T-helper 9 cell (primary cell): ENCODE measurements at places on chromosomes 12 and 14.

- no peak for DNase-seq
These were observed 186.3 kb upstream of the CLEC14A start for GRCh38 chr14:38442208-38442607.

DNA sequence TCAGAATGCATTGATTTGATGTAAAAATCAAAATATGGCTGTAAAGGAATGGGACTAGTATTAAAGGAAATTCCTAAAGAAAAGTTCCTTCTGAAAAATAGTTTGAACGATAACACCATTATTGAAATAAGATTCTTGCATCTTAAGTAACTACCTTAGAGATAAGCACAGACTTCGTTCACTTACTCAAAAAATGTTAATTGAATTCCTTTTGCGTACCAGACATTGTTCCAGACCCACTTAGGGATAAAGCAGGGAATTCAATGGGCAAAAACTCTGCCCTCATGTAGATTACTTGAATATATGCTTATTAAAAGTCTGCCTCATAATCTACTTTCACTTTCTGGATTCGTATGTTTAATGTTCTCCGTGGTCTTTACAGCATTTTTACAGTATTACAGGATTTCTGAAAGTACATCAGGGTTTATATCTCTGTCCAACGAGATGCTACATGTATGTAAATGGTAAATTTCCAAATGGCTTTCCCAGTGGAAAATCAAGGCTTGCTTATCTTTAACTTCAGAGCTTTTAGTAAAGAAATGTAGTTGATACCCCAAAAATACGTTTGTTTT lies 213.7 kb downstream of the GXYLT1 start:
- DNase-seq = no peak

- no peak for DNase-seq
These were observed 8.3 kb downstream of the YLPM1 start for GRCh38 chr14:74771399-74771798.

DNA sequence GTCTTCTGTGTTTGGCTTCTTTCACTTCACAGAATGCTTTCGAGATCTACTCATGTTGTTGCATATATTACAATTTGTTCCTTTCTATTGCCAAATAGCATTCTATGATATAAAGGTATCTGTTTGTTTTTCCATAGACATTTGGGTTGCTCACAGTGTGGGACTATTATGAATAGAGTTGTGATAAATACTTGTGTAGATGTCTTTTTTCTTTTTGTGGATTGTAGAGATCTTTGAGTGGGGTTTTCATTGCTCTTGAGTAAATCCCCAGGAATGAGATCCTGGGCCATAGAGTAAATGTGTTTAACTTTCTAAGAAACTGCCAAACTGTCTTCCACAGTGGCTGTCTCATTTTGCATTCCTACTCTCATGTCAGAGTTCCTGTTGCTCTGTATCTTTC lies 24.9 kb upstream of the CEBPE start:
- no peak for DNase-seq

GRCh38 chr14:95523815-95524448 lies 7.5 kb upstream of the SYNE3 start:
- peak; percentile 26 for DNase-seq

GRCh38 chr12:96248136-96248931 lies 54.2 kb downstream of the ELK3 start:
- DNase-seq = no peak

- DNase-seq = no peak
These were observed 82.3 kb downstream of the SPPL3 start for GRCh38 chr12:120821878-120822277.

DNA sequence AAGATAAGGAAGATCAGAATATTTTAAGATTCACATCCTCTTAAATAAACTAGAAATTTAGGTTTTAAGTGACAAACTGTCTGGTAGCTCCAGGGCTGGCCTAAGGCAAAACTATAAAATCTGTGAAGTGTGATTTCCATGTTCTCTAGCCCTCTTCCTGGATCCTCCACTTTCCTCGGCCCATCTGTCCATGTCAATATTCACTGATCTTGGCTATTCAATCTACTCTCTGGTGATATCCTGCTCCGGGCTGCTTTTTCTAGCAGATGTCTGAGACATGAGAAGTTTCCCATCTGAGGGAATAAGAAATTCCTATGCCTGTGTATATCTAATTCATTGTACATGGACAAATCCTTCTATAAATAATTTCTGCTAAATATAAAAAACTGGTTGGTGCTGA lies 500.4 kb downstream of the GALC start:
- DNase-seq = no peak

DNA sequence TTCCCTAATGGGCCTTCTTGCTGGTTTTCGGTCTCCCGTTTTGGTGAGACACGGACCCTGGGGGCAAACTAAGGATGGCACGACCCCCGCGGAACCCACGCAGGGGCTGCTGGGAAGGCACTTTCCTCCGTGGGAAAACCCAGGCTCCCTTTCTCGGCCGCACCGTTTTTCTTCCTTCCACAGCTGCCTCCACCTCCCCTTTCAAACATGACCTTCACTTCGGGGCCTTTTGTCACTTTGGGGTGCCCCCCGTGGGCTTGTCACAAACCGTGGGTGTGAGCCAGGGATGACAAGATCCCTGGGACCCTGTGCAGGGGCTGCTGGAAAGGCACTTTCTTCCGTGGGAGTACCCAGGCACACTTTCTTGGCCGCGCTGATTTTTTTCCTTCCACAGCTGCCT lies 268.7 kb downstream of the ALG10 start:
- no peak for DNase-seq

- DNase-seq = no peak
These were observed 54.6 kb upstream of the USP44 start for GRCh38 chr12:95605875-95606274.

GRCh38 chr14:77311217-77311616 lies 9.5 kb downstream of the POMT2 start:
- no peak for DNase-seq

DNA sequence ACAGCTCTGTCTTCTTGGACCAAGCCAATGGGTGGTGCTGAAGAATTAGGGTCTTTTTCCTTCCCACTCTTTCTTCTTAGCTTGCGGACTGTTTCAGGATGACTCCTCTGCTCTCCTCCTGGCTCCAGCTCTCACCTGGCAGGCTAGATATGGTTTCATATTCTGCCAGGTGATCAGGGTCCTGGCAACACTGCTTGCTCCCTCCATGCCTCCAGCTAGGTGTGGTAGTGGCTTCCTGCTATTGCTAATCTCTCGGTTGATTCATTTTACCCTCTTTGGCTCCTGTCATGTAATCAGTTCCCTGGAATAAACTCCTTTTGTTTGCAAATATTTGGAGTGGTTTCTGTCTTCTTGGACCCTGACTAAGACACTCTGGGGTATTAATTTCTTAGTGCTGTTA lies 4.3 kb upstream of the GZMH start:
- no peak for DNase-seq

DNA sequence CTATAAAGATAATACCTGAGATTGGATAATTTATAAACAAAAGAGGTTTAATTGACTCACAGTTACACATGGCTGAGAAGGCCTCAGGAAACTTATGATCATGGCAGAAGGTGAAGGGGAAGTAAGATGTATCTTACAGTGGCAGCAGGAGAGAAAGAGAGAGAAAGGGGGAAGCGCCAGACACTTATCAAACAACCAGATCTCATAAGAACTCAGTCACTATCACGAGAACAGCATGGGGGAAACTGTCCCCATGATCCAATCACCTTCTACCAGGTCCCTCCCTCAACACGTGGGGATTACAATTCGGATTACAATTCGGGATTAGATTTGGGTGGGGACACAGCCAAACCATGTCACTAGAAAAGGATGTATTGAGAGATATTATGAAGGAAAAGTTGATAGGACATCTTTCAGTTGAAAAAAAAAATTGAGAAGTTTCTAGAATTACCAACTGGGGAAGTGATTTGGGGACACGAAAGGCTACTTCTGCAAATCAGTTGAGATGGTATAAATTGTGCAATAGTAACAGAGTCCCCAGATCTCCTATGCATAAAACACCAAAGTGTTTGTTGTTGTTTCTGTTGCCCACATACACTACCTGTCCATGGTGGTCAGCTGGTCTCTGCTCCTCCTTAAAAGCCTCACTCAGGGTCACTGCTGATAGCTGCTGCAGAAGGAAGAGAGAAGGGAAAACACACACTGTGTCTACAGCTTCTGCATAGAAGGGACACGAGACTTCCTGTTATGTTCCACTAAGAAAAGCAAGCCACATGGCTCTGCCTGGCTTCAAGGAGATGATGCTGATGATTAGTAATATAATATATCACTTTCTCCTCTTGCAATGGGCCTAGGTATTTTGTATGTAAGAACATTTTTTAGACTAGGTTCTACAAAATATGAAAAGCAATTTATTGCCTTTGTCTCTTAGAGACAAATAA lies 465.5 kb downstream of the PDZRN4 start:
- no peak for DNase-seq

- DNase-seq = no peak
These were observed 136.1 kb upstream of the RAP1B start for GRCh38 chr12:68474467-68475204.

- no peak for DNase-seq
These were observed 68.2 kb downstream of the KSR2 start for GRCh38 chr12:117900561-117900960.

DNA sequence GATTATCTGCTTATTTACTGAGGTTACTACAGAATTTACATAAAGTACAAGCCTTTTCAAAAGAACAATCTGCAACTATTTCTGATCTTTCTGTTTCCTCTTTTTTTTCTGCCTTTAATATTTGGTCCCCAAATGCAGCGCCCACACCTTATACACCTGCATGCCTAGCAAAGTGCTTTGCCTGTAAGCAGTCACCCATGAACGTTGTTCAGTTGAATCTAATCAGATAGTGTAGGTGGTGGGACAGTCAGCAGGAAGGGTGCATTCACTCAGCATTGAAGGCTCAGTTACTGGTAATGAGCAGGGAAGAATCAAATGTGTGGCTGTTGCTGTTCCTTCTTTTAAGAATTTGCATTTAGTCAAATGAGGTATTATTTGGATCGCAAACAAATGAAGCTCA lies 108.4 kb downstream of the GPR135 start:
- no peak for DNase-seq

GRCh38 chr12:109685574-109686447 lies 27.8 kb upstream of the FAM222A start:
- no peak for DNase-seq

GRCh38 chr12:88472248-88472647 lies 108.0 kb downstream of the KITLG start:
- DNase-seq = no peak

GRCh38 chr14:61113561-61114225 lies 132.6 kb downstream of the SLC38A6 start:
- DNase-seq = no peak

DNA sequence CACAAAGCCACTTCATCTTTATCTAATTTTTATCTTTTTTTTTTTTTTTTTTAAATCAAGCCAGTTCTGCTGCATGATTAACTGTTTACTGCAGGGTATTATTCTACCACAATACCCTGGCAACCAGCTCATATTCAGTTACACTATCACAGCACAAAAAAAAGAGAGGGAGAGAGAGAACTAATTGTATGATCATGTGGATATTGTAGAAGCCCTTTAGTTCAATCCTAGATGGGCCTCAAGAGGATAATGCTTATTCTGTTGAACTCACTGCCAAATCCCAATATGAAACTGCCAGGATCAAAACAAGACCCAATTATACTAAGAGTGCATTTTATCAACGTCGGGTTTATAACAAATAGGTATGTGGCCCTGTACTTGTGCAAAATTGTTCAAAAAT lies 51.5 kb downstream of the MED13L start:
- no peak for DNase-seq
